Forelimb muscle (tissue), 1 donor: ENCODE measurements at places on chromosomes 12 and 14.

- DNase-seq, result no peak
Observed at GRCh38 chr14:61146899-61147298, 134.2 kb downstream of the TMEM30B start.

DNA sequence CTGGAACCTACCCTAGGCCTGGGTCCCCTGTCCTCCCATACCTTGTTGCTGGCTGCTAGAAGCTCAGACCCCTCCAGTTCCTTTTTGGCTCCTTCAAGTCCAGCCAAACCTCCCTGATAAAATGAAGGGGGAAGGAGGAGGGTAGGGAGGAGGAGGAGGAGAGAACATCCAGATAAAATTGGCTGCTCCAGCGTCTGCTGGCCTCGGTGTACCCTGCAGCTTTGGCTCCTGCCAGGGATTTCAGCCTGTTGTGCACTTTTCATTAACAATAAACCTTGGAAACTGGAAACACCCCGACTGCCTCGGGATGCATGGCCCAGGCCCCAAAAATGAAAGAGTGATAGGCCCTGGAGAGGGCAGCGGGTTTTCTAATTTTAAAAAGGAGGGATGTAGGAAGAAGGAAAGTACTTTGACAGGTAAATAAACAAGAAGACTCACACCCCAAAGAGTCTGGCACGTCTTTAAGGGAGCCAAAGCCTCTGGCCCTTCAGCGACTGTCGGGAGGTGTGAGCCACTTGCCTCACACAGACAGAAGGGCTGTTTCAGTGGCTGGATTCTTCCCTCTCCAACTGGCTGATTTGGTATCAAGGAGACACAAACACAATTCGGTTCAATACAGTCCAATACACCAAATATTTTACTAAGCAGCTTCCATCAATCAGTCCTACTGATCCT lies 49.8 kb downstream of the NUAK1 start:
- no peak for DNase-seq

DNA sequence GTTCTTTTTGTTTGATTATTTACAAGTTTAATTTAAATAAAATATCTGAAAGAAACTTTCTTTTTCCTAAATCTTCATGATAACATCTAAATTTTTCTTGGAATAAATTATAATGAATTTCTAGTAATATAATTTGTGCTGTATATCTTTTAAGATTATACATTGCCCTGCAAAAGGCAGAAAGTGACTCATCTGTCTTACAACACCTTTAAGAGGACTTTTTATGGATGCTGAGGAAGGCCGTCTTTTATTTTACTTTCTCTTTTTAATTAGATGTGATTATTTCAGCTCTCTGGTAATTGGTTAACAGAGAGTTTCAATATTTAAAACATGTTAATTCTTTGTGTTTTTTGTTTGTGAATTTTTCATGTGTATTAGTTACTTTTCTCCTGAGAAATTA lies 598.4 kb downstream of the RPL10L start:
- DNase-seq, result no peak

DNA sequence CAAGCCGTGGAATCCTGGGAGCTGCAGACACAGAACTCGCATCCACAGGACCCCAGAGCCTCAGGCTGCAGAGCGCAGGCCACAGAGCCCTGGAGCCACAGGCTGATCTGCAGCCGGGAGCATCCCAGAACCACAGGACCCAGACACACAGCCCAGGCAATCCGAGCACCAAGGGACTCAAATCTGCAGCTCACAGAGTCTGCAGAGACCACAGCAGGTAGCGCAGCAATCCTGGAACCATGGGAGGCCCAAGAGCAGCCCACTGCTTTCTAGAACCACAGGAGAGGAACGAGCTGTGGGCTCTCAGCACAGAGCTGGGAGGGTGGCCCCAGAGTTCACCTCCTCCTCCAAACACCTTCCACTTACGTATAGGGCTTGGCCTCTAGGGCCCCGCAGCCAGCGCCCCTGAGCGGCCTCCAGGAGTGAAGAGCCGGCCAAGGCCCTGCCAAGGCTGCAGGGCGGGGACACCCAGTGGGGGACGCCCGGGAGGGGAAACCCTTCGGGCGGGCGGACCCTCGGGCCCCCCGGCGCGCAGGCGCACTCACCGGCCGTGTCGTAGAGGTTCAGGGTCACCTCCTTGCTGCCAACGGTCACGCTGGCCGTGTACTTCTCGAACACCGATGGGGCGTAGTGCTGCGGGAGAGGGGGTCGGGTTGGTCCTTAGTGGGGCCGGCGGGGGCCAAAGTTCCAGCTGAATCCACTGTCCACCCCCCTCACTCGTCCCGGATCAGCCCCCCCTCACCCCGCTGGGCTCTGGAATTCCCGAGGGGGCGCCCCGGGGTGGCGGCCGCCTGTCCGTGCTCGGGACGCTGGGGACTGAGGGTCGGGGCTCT lies 665 bp downstream of the RHOF start:
- DNase-seq, result no peak

GRCh38 chr12:18492372-18493025 lies 231.2 kb downstream of the PIK3C2G start:
- DNase-seq, result peak; percentile 17

- DNase-seq, result no peak
Observed at GRCh38 chr12:4719821-4720636, at the start of gene GALNT8. GALNT8 (plus strand) TSS chr12:4720400; CDS start chr12:4720678, 278 bp downstream.

- no peak for DNase-seq
Observed at GRCh38 chr14:75339059-75339458, 60.4 kb downstream of the FOS start.

- DNase-seq, result no peak
Observed at GRCh38 chr12:40829738-40830144, 137.5 kb downstream of the CNTN1 start.

- no peak for DNase-seq
Observed at GRCh38 chr12:623865-624372, 39.3 kb downstream of the NINJ2 start.

- no peak for DNase-seq
Observed at GRCh38 chr12:102551186-102551585, 70.8 kb upstream of the IGF1 start.

DNA sequence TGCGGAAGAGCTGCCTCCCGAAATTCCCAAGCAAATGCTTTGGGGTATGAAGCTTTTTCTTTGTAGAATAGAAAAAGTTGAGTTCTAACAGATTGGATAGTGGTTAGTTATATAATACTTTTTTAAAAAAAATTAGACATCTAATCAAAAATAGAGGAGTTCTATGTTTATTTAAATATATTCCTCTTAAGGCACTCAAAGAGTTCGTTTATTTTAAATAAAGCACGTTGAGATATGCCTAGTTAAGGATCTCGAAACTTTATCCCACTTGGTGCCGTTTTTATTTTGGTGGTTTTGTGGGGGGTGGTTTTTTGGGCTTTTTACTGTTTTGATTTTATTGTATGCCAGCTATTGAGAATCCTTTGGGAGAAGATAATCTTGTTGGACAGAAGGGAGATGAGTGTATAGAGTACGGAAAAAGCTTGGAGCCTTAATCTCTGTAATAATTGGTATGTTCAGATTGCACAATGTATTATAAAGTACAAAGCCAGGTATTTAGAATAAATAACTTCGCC lies 10.7 kb upstream of the SNAPC1 start:
- no peak for DNase-seq

DNA sequence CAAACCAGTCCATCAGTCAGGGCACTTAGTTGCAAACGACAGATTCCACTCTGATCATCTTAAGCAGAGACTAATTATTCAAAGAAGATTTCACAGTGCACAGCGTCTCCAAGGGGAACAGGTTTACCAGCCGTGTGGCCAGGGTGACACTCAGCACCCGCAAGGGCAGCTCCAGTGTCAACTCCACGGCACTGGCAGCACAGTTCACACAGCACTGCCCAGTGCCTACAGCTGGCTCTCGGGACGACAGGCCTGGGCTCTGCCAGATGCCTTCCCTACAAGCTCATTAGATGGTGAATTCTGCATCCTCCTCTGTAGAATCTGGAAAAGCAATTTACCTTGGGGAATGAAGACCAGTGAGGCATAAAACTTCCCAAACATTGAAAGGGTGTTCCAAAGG lies 4.9 kb downstream of the OR10P1 start:
- no peak for DNase-seq

- no peak for DNase-seq
Observed at GRCh38 chr12:81722004-81722403, 37.1 kb downstream of the PPFIA2 start.

DNA sequence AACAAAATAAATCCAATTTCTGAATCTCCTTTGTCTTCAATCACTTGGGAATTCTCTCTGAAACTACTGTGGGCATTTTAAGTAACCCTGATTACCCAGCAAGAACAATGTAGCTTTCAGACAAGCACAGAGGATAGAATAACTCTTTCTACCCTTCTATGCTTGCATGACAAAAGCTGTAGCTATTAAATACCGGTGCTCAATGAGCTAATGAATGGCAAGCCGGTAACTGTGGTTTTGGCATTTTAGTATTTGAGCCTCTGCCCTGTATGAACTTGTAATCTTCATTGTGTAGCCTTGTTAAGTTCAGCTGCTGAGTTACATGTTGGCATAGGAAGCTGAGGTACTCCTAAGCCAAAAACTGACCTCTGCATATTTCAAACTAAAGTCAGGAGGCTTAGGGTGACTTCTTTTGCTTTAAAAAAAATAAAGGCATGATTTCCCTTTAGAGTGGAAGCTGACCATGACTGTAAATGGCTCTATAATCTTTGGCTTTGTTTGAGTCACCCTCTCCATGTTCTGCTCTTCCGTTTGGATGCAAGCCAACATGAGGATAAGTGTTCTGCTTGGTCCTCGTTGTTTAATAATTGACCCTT lies 171.0 kb upstream of the HIF1A start:
- DNase-seq, result no peak

- no peak for DNase-seq
Observed at GRCh38 chr14:71591231-71591630, 341.0 kb upstream of the RGS6 start.

- DNase-seq, result no peak
Observed at GRCh38 chr12:117486840-117487659, 125.6 kb upstream of the NOS1 start.

DNA sequence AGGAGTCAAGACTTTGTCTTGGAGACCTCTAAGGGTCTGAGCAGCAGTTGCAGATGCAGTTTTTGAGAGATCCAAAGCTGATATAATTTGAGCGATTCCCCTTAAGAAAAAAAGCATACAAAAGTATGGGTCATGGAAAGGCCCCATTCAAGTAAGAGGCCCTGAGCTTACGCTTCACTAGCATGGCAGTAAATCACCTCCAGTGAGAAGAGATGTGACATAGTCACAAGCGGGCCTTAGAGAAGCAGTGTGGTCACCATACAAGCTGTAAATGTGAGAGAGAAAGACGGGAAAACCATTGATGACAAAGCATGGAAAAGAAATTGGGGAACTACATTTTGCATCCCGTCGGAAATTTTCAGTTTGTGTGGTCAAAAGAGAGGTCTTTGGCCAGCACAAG lies 70.6 kb upstream of the GSC start:
- no peak for DNase-seq

DNA sequence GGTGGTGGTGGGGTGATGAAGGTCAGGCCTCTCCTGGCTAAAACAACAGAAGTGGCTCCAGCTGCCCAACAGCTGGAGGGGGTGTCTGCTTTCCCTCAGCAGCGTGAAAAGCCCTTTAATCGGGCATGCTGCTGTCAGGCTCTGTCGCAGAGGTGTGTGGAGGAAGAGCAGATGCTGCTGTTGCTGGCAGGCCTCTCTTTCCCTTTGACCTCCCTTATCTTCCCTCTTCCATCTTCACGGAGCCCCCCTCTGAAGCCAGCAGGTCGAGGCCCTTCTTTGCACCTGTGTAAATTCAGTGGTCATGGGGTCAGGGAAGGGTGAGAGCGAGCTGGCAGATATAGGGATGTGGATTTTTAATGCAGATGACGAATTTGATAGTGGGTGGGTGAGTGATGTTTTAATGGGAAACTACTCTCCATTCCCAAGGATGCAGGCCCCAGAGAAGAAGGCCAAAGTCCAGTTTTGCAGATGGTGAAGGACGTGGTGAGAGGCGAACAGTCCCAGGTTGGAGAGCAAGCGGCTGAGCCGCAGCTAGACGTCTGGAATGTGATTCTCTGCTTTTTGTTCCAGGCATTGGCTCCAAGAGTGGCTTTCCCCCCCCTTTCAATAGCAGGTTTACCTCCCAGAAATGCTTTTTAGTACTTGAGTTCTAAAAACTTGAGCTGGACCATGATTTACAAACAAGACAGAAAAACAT lies 64.0 kb downstream of the SMOC1 start:
- no peak for DNase-seq

DNA sequence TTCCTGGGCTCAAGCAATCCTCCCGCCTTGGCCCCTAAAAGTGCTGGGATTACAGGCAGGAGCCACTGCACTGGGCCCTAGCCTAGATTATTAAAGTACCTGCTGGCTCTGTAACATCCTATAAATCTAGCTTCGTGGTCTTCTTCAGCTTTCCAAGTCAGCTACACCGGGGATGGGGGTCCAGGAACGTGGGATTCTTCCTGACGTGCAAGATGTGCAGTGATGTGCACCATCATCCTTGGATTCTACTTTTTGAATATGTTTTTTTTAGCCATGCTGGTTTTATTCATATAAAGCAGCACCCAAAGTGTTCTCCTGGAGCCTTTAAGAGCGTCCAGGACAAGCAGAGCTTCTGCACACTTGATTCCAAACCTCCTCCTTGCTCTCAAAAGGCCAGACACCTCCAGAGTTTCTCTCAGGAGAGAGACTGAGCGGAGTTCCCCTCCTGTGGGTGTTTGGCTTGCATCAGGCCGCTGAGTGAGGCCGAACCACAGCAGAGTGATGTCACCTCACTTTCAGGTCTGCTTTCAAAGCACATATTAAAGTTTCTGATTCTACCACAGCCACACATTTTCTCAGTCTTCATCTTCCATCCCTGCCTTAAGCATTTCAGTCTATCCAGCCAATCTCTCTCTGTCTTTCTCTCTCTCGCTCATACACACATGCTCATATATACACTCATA lies 33.4 kb downstream of the VCPKMT start:
- no peak for DNase-seq

GRCh38 chr12:11746024-11746771 lies 96.7 kb downstream of the ETV6 start:
- no peak for DNase-seq

GRCh38 chr14:96002498-96002884 lies 36.7 kb upstream of the C14orf132 start:
- DNase-seq, result no peak

- DNase-seq, result no peak
Observed at GRCh38 chr12:21566907-21567394, 37.7 kb downstream of the GYS2 start.
